ENCODE measurements at places on chromosomes 7 and 10.

DNA sequence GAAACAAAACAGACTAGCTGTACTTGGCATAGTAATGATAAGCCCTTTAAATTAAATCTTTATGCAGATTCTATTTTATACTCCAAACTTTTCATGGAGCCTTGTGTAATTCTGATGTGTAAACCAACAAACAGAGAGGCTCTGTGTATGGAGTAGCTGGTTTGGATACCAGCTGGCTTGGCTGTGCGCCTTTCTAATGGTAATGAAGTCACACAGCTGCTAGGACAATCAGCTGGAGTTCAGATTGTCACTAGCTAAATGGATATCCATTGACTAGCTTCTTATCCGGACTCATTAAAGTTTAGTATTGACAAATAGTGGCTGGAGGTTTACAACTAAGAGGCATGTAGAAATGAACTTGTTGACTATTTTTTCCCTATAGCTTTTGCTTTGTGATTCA lies 398.4 kb downstream of the DGKB start:
- DNase-seq = no peak

DNA sequence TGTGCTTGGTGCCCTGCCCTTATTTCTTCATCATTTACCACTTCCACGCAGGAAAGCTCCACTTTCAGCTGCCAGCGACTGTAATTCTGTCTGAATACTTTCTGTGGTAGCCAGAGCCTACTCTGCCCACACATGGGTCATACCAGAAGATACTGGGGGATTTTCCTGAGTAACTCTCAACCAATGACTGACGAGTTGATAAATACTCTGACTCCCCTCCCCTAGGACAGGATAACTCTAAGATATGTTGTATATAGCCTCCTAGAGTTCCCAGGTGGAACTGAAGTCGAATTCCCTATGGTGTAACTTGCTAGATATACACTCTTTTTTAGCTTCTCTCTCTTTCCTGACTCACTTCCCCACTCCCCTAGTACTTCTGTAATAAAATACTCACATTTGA lies 29.8 kb downstream of the SEM1 start:
- DNase-seq = no peak

DNA sequence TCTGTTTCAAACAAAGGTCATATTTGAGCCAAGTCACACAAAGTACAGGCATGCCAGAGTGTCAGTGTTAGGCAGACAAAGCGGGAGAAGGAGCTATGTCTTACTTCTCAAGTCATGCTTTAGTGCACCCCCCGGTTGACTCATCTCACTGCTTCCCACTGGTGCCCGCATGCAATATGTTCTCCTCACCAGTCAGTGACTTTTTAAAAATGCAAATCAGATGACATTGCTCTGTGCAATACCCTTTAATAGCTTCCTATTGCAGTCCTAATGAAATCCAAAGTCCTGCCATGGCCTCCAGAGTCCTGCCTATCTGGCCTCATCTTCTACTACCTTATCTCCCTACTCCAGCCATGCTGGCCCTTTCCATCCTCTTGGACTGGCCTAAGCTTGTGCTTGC lies 429.1 kb downstream of the ACTR3B start:
- DNase-seq = no peak

- no peak for DNase-seq
These were observed 7.9 kb downstream of the HSPB1 start for GRCh38 chr7:76310102-76310957.

- DNase-seq = no peak
These were observed 254.6 kb downstream of the TNS3 start for GRCh38 chr7:47327346-47327697.

- no peak for DNase-seq
These were observed 48.0 kb upstream of the DLG5 start for GRCh38 chr10:77974396-77975074.

- no peak for DNase-seq
These were observed 481.5 kb upstream of the FOXK1 start for GRCh38 chr7:4200546-4201094.

DNA sequence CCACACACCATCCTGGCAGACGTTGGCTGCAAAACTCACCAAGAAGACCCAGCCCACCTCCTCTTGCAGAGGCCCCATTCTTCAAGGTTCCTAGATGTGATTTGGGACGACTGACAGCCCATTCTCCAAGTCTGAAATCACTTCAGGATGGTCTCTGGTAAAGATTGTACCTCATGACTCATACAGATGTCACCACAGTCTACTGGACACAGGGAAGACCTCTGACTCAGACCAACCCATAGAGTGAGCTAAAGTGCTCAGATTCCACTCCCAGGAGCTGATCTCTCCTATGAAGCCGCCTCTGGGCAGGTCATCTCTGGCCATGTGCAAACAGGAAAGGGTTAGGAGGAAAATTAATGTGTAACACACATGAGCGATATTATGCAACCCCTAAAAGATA lies 102.4 kb upstream of the VWC2 start:
- DNase-seq = no peak

DNA sequence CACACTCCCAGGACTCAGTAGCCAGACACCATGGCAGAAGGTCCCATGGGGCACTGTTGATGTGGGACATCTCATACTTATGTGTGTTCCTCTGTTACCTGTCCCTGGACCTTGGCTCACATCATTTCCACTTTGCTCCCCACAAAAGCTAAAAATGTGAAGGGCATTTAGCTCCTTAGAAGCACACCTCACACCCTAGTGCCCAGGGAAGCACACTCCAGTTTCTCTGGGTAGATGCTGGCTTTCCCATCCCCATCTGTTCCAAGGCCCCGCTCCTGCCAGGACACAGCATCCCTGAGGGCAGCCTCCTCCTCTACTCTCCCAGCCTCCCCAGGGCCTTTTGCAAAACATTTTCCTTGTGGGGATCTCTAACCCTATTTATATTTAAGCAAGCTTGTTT lies 572.4 kb upstream of the MGMT start:
- DNase-seq = no peak

DNA sequence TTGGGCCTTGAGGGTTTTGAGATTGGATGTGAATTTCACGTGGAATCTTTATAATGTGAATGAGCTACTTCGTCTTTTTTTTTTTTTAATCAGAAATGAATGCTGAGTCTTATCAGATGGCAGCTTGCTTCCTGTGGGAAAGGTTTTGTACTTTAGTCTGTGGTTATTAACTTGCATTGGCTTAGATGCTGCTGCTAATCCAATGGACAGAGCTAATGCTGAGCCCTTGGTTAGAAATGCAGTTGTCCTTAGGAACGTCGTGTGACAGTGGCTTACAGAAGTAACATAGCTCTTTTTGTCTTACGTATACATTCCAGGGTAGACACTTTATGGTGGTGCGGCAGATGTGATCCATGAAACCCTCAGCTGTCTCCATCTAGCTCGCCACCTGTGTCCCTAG lies 32.8 kb downstream of the ADCY1 start:
- DNase-seq = no peak

GRCh38 chr10:77082601-77083252 lies 554.9 kb downstream of the KCNMA1 start:
- no peak for DNase-seq

DNA sequence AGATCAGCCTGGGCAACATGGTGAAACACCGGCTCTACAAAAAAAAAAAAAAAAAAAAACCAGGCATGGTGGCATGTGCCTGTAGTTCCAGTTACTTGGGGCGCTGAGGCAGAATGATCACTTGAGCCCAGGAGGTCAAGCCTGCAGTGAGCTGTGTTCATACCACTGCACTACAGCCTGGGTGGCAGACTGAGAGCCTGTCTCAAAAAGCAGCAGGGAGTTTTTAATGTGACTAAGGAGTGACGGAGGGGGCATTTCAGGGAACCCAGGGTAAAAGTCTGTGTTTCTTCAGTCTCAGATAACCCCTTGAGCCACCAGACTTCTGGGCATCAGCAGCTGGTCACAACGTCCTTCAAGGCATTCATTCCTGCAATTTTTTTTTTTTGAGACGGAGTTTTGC lies 2.2 kb upstream of the C10orf95 start:
- DNase-seq = no peak

DNA sequence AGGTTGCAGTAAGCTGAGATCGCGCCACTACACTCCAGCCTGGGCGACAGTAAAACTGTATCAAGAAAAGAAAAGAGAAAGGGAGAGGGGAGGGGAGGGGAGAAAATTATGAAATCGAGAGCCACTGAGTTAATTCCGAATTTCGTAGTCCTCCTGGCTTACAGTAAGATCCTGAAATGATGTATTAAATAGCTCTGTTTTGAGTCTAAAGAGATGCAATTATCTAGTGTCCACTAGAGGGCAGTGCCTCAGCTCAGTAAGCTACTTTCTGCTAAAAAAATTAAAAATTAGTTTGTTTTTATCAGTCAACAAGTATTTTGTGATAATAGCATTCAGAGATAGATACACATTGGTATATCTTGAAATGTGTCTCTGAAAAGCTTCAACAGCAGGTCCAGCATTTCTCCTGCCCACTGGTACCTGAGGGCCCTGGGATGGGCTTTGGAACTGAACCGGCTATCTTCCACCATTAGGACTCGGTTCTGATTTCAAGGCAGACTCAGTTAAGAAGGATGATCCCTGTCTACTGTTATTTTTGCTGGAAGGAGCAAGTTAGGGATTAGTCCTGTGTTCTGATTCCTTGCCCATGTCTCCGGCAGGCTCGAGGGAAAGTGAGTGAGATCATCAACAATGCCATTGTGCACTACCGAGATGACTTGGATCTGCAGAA lies 19.5 kb downstream of the TSPAN33 start:
- no peak for DNase-seq

GRCh38 chr10:31099664-31100063 lies 68.0 kb upstream of the ZNF438 start:
- no peak for DNase-seq

GRCh38 chr7:70353330-70353945 lies 755.2 kb downstream of the AUTS2 start:
- no peak for DNase-seq

DNA sequence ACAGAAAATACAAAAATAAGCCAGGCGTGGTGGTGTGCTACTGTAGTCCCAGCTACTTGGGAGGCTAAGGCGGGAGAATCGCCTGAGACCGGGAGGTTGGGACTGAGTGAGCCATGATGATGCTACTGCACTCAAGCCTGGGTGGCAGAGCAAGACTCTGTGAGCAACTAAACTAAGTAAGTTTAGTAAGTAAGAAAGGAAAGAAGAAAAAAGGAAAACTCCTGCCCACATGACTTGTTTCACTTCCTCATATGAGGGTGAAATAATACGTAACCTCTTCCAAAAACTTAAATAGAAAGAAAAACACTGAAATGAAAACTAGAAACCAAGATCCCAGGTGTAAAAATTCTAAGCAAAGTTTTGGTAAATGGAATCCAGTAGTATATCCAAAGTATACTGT lies 79.6 kb downstream of the LARP4B start:
- DNase-seq = no peak

DNA sequence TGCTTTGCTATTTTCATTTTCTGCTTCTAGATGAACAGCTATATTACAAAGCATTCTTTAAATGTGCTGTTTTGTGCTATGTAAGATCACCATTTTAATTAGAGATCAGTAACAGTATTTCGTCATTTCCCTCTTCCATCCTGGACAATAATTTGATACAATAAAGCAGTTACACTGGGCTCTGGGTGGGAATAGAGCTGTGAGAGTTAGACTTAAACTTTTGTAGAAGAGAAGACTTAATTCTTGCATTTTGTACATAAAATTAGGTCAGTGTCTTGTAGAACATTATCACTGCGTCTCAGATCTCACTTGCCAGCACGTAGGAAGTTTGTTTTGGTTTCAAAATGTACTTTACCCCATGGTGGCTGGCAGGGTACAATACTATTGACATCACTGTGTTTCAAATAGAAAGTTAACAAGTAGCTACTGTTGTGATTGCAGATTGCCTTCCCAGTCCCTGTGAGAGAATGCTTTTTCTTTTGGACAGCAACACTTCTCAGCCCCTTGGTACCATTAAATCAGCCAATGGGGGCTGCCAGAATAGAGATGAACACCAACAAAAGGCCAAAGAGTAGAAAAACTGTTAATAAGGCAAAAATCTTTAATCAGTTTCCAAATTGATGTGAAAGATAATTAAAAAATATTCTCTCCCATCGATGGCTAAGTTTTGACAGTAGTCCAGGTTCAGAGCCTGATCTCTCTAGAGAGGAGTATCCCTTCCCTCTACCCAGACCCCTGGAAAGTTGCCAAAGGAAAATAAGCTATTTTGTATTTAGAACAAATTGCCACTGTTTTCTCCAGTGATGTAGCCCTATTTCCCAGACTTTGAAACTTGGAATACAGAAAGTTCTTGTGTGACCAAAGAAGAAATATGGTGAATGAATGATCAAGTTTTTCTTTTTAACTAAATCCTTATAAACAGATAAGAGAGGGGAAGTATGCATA lies 35.1 kb downstream of the SMNDC1 start:
- no peak for DNase-seq

- no peak for DNase-seq
These were observed 38.3 kb downstream of the GPRIN2 start for GRCh38 chr10:46518028-46518725.

- no peak for DNase-seq
These were observed 57.9 kb upstream of the ITGB1 start for GRCh38 chr10:33015761-33016547.

- no peak for DNase-seq
These were observed 22.0 kb downstream of the YKT6 start for GRCh38 chr7:44222776-44223261.

DNA sequence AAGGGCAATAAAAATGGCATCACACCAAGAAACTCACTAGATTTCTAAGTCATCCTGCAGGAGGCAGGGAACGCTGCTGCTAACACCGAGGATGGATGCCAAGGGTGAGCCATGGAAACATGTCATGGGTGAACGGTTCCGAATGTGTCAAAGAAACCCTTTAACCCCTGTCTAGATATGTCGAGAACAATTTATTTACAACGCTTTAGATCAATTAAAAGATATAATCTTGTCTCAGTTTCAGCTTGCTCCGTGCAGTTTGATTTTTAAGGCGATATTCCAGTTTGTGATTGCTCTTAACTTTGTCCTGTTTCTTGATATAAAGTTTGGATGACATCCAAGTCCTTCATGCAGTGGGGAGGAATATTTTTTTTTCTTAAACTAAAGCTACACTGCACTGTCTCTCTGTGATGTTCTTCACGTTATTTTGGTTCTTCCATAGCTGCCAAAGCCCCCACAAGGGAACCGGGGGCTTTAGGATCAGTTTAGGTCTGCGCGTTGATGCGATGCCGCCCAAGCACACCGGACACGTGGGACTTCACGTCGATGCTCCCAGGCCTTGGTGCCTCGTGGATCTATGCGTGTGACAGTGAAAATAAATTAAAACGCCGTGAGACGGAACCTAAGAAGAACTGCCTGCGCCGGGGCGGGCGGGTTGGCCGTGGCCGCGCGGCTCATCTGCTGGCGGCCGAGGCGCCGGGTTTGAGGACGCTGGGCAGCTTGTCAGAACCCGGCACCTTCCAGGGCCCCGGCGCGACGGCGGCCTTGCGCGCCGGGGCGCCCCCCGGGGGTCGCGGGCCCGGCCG lies 220.3 kb downstream of the PHTF2 start:
- DNase-seq = no peak

GRCh38 chr10:43308986-43309385 lies 42.1 kb upstream of the RASGEF1A start:
- DNase-seq = no peak

DNA sequence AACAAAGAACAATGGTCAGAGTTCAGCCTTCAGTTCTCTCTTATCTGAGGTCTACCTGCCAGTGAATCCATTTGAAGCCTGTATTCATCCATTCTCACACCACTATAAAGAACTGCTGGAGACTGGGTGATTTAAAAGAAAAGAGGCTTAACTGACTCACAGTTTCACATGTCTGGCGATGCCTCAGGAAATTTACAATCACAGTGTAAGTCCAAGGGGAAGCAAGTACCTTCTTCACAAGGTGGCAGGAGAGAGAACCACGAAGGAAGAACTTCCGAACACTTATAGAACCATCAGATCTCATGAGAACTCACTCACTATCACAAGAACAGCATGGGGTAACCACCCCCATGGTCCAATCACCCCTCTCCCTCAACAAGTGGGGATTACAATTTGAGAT lies 33.0 kb upstream of the SLC25A13 start:
- DNase-seq = no peak

- no peak for DNase-seq
These were observed 53.8 kb downstream of the CAMK1D start for GRCh38 chr10:12403119-12403518.

Measured in activated naive CD4-positive, alpha-beta T cell (primary cell).